SW 1271 (cell line): ENCODE measurements at places on chromosomes 12 and 14.

- DNase-seq, result peak; percentile 91
Observed at GRCh38 chr12:49200919-49201594, 12.2 kb upstream of the TUBA1A start.

DNA sequence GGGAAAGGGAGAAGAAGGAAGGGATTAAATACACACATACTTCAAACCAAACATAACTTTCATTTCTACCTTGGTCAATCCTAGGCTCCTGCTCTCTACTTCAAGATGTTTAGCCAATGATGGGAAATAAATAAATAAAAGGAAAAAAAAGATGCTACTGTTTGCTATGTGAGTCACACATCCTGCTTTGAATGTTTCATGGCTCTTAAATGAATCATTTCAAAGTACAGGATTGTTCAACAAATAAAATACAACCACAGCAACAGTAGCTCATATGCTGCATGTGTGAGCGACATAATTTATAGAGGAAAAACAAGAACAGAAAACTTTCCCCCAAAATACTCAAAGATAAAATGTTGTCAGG is 54.3 kb upstream of the NPFF start:
- DNase-seq, result peak; percentile 59

GRCh38 chr14:68460541-68460940 is 332.3 kb downstream of the ZFP36L1 start:
- no peak for DNase-seq

GRCh38 chr12:6767353-6768319 is 1.5 kb downstream of the PTMS start:
- DNase-seq, result peak; percentile 23

DNA sequence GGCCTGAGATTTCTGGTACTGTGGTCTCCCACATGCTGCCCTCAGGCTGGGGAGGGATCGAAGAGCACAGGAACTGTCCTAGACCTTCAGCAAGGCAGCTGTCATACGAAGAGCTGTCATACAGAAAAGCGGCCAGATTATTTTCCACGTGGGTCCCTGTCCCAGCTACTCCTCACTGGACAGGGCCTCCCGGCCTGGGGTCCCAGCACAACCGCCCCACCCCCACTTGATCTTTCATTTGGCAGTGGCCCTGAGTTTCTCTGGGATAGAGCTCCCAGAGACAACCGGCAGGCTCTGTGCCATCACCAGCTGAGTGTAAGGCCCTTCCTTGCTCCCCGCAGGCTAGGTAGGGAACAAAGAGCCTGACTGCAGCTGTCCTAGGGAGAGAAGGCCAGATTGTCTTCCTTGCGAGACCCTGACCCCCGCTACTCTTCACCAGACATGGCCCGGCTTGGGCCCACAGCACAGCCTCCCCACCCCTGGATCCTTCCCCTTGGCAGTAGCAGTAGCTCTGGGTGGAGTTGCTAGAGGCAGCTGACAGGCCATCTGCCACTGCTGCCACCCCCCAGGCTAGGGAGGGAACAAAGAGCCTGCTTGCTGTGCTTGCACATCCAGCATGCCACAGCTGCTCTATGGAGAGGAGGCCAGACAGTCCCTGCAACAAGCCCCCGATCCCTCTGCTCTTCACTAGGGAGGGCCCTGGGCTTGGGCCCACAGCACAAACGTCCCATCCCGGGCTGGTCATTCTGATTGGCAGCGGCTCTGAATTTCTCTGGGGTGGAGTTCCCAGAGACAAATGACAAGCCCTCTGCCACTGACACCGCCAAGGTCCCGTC is 3.1 kb upstream of the OR4N2 start:
- DNase-seq, result no peak

DNA sequence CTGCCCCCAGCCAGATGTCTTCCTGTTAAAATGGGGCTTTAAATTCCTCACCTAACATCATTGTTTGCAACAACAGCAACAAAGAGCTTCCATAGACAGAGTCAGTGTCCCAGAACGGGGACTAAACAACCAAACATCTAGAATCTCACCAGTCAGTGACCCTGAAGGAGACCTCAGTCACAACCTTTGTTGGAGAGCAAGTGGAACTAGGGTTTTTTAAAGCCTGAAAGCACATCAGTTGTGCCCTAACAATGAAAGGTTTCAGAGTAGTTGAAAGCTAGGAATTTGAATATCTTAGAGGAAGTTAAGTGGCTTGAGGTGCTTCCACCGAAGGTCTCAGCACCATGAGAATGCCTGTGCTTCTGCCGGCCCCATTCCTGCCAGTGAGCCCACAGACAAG is 5.0 kb upstream of the ALDH2 start:
- DNase-seq, result no peak

GRCh38 chr12:18749386-18749957 is 11.6 kb downstream of the CAPZA3 start:
- DNase-seq, result no peak

DNA sequence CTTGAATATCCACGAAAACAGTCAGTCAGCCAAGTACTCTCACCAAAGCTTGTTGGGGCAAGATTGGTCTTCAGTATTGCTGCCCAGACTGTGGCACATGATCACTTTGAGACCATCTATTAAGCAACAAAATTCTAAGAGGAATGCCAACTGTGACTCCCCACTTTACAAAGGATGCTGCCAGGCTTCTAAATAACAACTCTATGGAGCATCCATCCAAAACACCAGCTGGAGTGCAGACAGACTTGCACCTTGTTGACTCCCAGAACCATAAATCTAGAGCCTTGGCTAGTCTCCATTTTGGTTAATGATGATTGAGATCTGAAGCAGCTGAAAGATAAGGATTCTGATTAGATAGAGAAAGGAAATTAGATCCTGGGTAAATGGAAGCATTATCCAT is 132.8 kb downstream of the DIO2 start:
- DNase-seq, result no peak

DNA sequence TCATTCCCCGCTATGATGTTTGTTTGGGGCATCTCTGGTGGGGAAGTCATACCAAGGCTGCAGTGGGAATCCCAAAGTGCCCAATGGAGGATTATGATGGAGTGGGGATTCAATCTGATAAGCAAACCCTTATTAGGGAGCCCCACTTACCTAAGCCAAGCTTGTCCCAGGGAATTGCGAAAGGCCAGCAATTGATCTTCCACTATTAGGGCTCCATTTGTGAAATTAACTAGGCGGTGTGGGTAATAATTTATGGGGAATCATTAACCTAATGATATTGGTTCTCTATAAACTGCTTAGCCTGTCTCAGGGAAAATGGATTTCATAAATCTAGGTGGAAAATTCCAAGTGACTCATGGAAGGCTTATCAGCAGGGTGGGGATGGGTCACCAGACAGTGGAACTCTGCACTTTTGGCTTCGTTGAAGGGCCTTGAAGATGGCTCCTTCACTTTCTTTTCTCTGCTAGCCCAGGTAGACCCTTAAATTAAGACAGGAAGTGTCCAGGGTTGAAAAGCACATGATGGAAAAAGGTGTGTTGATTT is 113.0 kb upstream of the WSCD2 start:
- no peak for DNase-seq

- DNase-seq, result no peak
Observed at GRCh38 chr12:89016970-89017778, 335.1 kb downstream of the DUSP6 start.

GRCh38 chr12:100163416-100164152 is 20.9 kb upstream of the BLTP3B start:
- DNase-seq, result no peak

- peak; percentile 12 for DNase-seq
Observed at GRCh38 chr14:88983755-88984154, 159.3 kb downstream of the TTC8 start.

DNA sequence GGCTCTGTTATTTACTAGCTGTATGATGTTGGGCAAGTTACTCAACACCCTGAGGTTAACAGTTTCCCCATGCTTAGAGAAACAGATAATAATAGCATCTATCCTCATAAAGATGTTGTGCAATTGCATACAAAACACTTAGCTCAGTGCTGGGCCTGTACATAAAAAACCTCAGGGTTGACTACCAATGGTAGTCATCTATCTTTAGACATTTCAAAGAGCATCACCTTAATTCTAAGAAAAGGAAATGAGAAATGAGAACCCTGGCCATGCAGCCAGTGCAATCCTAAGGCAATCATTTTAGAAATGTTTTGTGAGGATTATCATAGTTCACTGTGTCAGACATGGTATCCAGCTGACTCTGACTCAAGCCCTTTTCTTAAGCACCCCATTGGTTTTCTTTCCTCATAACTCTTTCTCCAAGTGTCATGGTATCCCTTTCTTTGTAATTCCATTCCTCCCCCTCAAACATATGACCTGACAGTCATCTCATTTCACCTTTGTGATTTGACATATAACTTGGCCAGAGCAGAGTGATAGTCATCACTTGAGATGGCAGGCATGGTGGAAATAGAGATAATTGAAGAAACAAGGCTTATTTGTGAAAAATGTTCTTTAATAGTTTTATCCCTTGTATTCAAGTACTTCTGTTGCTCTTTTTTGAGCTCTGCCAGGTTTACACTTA is 29.5 kb upstream of the OSBPL8 start:
- DNase-seq, result no peak

- no peak for DNase-seq
Observed at GRCh38 chr12:103556890-103557627, 30.0 kb upstream of the STAB2 start.
